Lung (tissue), 17 donors: ENCODE measurements at places on chromosomes 11 and 22.

- no peak overlapping the region for H3K4me3 ChIP-seq
- peaks cover 27% of the 10 kb centered on the region for H3K4me1 ChIP-seq
- no peak overlapping the region for H3K27ac ChIP-seq
- no peak for DNase-seq
- no peaks in the 10 kb centered on the region for H3K36me3 ChIP-seq
Measured at GRCh38 chr11:118176778-118177134, 317 bp upstream of the SCN2B start.

DNA sequence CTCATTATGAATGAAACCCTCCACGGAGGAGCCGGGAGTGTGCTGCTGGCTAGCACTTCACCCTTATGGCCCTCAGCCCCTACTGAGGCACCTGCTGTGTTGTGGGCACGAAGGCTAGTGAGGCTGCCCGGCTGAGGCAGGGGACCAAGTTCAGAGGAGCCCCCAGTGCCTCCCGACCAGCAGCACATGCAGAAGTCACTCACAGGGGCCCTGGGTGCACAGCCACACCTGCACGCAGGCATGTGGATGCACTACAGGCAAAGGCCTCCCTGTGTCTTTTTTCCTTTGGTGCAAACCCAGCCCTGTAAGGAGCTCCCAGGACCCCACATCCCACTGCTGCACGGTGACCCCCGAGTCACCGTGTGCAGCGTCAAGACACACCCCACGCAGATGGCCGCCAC is 261.5 kb downstream of the BRD1 start:
- H3K4me1 ChIP-seq, result peaks cover 2% of the 10 kb centered on the region
- no peaks in the 10 kb centered on the region for H3K36me3 ChIP-seq
- DNase-seq, result no peak

- no peaks in the 10 kb centered on the region for H3K4me1 ChIP-seq
- H3K36me3 ChIP-seq, result peaks cover 18% of the 10 kb centered on the region
- no peaks in the 10 kb centered on the region for H3K27me3 ChIP-seq
- DNase-seq, result peak; percentile 64
- no peak overlapping the region for H3K4me3 ChIP-seq
Measured at GRCh38 chr22:46367707-46368191, 32.2 kb downstream of the TRMU start.

- H3K27ac ChIP-seq, result no peak overlapping the region
- no peaks in the 10 kb centered on the region for H3K27me3 ChIP-seq
- H3K4me1 ChIP-seq, result peaks cover 14% of the 10 kb centered on the region
- no peak for DNase-seq
Measured at GRCh38 chr11:46678741-46679130, 21.7 kb downstream of the ARHGAP1 start.

- peak overlapping the region; percentile 98 for H3K27ac ChIP-seq
- peak overlapping the region; percentile 95 for H3K4me3 ChIP-seq
- H3K36me3 ChIP-seq, result peaks cover 14% of the 10 kb centered on the region
- H3K27me3 ChIP-seq, result no peaks in the 10 kb centered on the region
- peaks cover 6% of the 10 kb centered on the region for H3K4me1 ChIP-seq
Measured at GRCh38 chr11:57668434-57668782, 494 bp downstream of the ZDHHC5 start.

DNA sequence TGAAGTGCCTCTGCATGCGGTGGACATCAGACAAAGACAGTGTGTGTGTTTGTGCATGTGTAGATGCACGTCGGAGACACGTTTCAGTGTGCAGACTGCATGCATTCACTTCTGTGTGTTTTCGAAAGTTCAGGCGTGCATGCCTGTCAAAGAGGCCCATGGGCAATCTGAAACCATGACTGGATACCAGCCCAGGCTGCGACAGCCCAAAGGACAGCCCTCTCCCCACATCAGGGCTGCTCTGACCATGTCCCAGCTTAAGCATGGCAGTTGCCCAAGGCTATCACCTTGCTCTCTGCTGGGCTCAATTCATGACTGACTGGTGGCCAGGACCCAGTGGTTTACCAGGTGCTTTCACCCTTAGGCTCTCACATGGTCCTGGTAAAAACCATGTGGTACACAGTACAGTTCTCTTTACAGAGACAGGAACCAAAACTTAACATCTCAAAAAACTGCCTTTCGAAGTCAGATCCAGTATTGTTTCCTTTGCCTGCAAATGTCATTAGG is 423.7 kb upstream of the CADM1 start:
- H3K27ac ChIP-seq, result no peak overlapping the region
- H3K27me3 ChIP-seq, result no peaks in the 10 kb centered on the region
- H3K4me1 ChIP-seq, result peaks cover 7% of the 10 kb centered on the region

DNA sequence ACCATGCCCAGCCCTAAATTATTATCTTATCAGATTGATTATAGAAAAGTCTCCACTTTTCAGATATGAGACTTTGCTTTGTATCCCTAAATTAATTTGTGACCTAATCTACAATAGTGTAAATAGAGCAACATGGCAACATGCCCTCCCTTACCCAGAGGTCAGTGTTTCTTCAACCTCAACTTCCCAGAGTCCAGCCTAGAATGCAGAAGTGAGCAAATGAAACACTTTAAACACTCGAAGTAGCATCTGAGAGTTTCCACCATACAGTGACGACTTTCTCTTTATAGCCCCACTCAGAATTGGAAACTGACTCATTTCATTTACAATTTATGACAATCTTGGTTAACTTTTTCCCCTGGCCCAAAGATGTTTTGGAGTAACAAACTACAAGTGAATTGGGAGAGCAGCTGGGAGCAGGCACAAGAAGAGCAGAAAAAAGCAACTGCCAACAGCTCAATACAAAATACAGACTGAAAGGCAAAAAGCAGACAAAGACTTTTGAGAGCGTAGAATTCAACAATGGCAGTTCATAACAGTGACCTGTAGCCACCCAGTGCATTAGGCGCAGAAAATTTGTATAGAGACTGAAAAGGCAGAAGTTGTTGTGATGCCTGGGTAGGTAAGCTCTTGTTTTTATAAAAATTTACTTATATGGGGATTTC is 10.1 kb upstream of the BLID start:
- H3K36me3 ChIP-seq, result no peaks in the 10 kb centered on the region
- H3K4me3 ChIP-seq, result no peak overlapping the region
- DNase-seq, result no peak

- H3K4me1 ChIP-seq, result peaks cover 13% of the 10 kb centered on the region
- H3K36me3 ChIP-seq, result no peaks in the 10 kb centered on the region
- DNase-seq, result no peak
- no peaks in the 10 kb centered on the region for H3K27me3 ChIP-seq
- H3K27ac ChIP-seq, result no peak overlapping the region
Measured at GRCh38 chr11:120205596-120206161, 5.2 kb upstream of the OAF start.

DNA sequence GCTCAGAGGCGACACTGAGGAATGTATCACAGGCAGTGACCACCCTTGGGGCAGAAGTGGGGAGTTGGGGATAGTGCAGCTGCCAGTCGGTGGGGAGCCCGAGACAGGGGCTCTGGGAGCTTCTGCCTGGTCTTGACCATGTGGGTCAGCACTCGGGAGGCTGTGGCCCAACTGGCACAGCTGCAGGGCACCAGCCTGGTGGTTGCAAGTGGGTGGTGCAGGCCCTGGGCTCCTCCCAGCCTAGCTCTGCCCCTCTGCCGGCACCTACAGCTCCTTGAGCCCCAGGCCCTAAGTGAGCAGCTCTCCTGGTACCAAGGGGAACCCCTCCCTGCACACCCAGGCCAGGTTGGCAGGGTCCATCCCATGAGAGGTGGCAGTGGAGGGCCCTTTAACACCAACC is 12.6 kb upstream of the RASL10A start:
- H3K36me3 ChIP-seq, result no peaks in the 10 kb centered on the region
- no peaks in the 10 kb centered on the region for H3K4me1 ChIP-seq
- no peak for DNase-seq

- no peaks in the 10 kb centered on the region for H3K27me3 ChIP-seq
- no peaks in the 10 kb centered on the region for H3K36me3 ChIP-seq
- no peak overlapping the region for H3K27ac ChIP-seq
- peaks cover 33% of the 10 kb centered on the region for H3K4me1 ChIP-seq
- DNase-seq, result peak; percentile 91
Measured at GRCh38 chr11:120601536-120601935, 90.0 kb downstream of the GRIK4 start.

DNA sequence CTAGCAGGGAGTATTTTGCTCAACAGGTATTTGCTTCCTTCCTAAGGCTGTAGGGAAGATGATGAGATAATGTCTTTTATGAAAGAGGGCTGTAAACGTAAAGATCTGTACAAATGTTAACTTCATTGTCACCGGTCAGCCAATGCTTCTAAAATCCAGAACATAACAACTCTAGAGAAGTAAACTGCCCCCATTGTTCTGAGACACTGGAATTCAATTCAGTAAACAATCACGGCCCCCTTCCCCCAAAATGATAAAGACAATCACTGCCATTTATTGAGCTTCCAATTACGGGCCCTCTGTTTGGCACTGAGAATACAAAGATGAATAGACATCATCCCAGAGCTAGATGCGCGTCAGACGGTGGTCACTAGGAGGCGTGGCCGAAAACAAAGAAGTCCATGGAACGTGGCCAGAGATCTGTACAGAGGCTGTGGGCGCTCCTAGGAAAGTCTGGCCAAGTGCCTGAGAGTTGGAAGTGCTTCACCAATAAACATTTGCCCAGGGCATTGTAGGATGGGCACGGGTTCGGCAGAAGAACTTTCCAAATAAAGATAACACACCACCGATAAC is 576 bp downstream of the TMEM258 start:
- H3K4me3 ChIP-seq, result peak overlapping the region; percentile 68
- no peaks in the 10 kb centered on the region for H3K27me3 ChIP-seq
- H3K4me1 ChIP-seq, result peaks cover 3% of the 10 kb centered on the region
- peaks cover 22% of the 10 kb centered on the region for H3K36me3 ChIP-seq
- H3K27ac ChIP-seq, result peak overlapping the region; percentile 94

DNA sequence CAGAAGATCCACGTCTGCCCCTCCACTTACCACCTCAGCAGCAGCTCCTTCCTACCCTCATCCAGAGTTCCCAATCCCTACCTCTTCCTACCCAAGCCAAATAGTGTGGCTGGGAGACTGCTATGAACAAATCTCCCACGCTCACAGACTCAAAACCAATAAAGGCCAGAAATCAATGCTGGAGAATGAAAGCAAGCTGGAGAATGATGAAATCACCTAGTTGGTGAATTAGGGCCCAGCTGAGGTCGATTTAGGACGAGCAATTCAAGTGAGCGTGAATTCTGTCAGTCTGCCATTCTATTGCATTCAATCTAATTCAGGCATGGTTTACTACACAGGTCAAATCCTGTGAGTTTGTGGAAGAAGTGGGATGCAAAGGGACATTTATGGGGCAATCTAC is 22.5 kb downstream of the COMMD9 start:
- H3K27me3 ChIP-seq, result no peaks in the 10 kb centered on the region
- no peak overlapping the region for H3K27ac ChIP-seq
- H3K36me3 ChIP-seq, result peaks cover 8% of the 10 kb centered on the region
- DNase-seq, result no peak
- H3K4me3 ChIP-seq, result no peak overlapping the region

GRCh38 chr11:75280227-75280701 is 39.7 kb downstream of the TPBGL start:
- no peak overlapping the region for H3K4me3 ChIP-seq
- peaks cover 70% of the 10 kb centered on the region for H3K36me3 ChIP-seq
- peak; percentile 82 for DNase-seq
- no peaks in the 10 kb centered on the region for H3K27me3 ChIP-seq
- H3K4me1 ChIP-seq, result peaks cover 2% of the 10 kb centered on the region
- H3K27ac ChIP-seq, result no peak overlapping the region

DNA sequence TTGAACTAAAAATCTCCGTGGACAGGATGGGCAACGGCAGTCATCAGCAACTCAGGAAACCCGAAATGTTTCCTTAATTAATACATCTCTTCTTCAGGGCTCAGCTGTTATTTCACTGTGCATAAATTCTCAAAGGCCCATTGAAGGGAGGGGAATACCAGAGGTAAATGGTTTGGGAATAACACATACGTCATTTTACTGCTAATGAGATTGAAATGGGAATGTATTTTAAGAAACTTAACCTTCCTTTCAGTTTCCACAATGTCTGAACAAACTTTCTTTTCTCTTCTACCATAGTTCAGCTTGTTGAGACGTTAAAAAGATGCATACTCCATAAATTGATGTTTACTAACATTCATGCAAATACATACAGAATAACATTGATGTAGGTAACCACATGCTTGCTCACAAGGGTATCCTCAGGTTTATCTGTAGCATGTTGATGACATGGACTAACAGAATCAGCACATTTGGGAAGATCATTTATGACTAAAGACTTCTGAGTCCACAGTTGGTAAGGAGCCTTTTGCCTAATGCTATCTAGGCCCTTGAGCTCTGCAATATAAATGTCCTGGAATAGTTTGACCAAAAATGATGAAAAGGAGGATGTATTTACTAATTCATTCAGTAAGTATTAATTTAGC is 7.7 kb upstream of the PRRG4 start:
- H3K27ac ChIP-seq, result no peak overlapping the region
- H3K4me1 ChIP-seq, result no peaks in the 10 kb centered on the region
- H3K4me3 ChIP-seq, result no peak overlapping the region
- no peak for DNase-seq
- no peaks in the 10 kb centered on the region for H3K27me3 ChIP-seq

- no peaks in the 10 kb centered on the region for H3K4me1 ChIP-seq
- DNase-seq, result no peak
- no peaks in the 10 kb centered on the region for H3K27me3 ChIP-seq
- H3K27ac ChIP-seq, result no peak overlapping the region
- H3K36me3 ChIP-seq, result no peaks in the 10 kb centered on the region
Measured at GRCh38 chr11:75487365-75487764, 38.4 kb downstream of the GDPD5 start.
